ENCODE measurements at places on chromosomes 12 and 14.

- DNase-seq: no peak
Observed at GRCh38 chr14:60242429-60242828, 6.6 kb upstream of the PPM1A start.

DNA sequence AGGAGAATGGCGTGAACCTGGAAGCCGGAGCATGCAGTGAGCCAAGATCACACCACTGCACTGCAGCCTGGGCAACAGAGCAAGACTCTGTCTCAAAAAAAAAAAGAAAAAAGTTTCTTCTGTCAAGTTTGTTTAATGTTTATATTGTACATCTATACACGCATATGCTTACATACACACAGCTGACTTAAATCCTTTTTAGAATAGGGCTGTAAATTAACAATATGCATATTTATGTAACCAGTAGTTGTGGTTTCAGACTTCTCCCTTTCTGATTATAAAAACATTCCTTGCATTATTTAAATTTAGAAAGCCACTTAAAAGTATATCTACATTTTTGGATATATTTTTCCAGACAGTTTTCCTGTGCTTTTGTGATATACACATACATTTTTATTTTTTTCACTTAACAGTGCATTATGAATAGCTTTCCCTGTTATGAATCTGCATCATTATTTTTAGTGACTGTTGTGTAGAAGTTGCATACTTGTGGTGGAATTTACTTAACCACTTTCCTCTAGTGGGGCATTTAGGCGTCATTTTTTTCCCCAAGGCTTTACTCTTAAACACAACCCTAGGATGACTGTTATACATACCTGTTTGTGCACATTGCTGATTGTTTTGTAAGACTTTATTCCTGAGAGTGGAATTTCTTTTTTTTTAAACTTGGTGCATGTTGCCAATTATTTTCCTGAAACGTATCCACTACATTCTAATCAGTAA is 29.4 kb downstream of the POLR3B start:
- no peak for DNase-seq

GRCh38 chr12:916240-916639 is 33.3 kb downstream of the RAD52 start:
- no peak for DNase-seq

GRCh38 chr14:93535537-93535936 is 104.8 kb downstream of the UNC79 start:
- no peak for DNase-seq

GRCh38 chr14:79161571-79161970 is 991.4 kb downstream of the NRXN3 start:
- no peak for DNase-seq

- no peak for DNase-seq
Observed at GRCh38 chr14:73788701-73789551, 62.7 kb upstream of the PTGR2 start.

GRCh38 chr14:95979339-95980042 is 59.7 kb upstream of the C14orf132 start:
- DNase-seq: no peak

DNA sequence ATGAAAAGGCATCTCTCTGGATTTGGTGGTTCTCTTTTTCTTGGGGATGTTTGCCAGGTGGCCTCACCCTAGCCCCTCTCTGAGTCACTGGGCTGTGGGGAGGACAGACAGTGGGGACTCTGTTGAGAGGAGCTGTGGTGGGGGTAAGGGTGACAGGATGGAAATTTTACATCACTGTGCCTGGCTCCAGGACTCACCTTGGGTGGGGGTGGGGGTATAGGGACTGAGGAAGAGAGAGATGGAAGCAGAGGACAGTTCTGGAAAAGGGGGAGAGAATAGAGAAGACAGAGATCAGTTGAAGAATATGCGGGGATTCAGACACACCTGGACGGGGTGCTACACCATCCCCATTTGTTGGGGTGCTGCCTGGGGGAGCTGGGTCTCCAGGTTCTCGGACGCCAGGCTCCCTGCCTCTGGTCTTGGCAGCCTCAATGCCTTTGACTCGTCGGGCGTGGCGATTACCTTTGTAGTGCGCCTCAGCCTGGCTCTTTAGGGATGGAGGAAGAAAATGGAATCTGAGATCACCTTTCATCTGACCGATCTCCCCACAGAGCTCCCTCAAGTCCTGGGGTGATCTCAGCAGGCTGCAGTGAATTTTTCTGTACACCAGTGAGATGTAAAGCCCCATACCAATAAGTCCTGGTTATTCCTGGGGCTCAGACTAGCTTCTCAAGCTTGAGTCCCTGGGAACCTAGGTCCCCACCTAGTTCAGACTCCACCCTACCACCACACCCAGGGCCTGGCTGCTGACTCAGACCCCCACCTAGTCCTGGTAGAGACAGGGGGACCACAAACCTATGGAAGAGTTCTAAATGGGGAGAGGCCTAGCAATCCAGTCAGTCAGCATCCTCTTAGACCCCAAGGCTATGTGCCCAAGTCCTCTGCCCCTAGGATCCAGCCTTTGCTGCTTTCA is 9.6 kb upstream of the GPR84 start:
- DNase-seq: no peak

GRCh38 chr14:72649603-72650227 is 244.2 kb downstream of the DPF3 start:
- DNase-seq: no peak
